Peyer's patch (tissue), 4 donors: ENCODE measurements at places on chromosomes 13 and 19. TPM values are rescaled to one million over a fixed set of nuclear protein-coding genes. Genes with fewer than 3 reads are reported as not detected.

The CRX gene
- total RNA-seq = not detected

The MEIS3 gene
- 1.6 TPM for total RNA-seq

The PEAK3 gene
- total RNA-seq = 2.9 TPM

The HCN2 gene
- not detected for total RNA-seq

The LIPE gene
- 28.9 TPM for total RNA-seq

The ZNF880 gene
- total RNA-seq = 20.6 TPM

The REEP6 gene
- 165 TPM for total RNA-seq

The CGB8 gene
- total RNA-seq = not detected

The NCAN gene
- total RNA-seq = not detected

The TUBB4A gene
- total RNA-seq = 0.54 TPM

The KIR3DL1 gene
- not detected for total RNA-seq

The CAPN12 gene
- 56.8 TPM for total RNA-seq

The CERS4 gene
- 6.8 TPM for total RNA-seq

The PRODH2 gene
- total RNA-seq = not detected

The OR4F17 gene
- total RNA-seq = not detected

The ZNF536 gene
- total RNA-seq = 12.4 TPM

DNA sequence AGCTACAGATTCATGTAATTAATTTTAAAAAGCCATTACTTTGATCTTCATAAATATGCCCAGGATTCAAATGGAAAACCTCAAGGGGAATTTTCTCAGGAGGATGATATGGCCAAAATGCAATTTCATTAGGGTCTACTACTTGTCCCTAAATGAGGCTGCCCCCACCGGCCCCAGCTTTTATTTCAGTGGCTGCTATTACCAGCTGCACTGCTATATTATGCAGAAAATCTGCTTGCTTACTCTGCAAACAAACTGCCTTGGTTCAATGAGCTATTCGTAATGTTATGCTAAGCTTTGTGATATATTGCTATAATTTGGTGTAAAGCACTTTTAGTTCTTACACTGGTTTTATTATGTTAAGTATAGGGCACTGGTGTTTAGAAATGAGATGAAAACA lies 137.3 kb upstream of the TMTC4 start:
- no peak for DNase-seq

- DNase-seq = no peak
Observed at GRCh38 chr13:52903320-52903719, 54.9 kb upstream of the PCDH8 start.

- no peak for DNase-seq
Observed at GRCh38 chr13:81551036-81551435, 1210.1 kb upstream of the SPRY2 start.

DNA sequence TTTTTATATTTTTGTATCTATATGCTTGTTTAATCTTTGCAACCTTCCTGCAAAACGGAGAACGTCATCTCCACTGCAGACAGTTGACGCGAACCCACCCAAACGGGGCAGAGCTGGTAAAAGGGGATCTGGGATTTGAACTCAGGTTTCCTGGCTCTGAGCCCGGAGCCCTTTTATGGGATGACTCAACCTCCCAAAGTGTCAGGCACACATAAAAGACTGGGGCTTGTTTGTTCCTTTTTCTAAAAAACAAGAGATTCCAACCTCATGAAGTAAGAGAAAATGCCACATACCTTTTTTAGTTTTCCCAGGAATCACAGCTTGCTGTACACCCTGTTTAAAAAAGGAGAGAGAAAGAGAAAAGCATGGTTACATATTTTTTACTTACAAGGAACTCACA lies 78.9 kb downstream of the GADD45B start:
- DNase-seq = no peak

- no peak for DNase-seq
Observed at GRCh38 chr19:48991873-48992580, 1.1 kb downstream of the GYS1 start.

DNA sequence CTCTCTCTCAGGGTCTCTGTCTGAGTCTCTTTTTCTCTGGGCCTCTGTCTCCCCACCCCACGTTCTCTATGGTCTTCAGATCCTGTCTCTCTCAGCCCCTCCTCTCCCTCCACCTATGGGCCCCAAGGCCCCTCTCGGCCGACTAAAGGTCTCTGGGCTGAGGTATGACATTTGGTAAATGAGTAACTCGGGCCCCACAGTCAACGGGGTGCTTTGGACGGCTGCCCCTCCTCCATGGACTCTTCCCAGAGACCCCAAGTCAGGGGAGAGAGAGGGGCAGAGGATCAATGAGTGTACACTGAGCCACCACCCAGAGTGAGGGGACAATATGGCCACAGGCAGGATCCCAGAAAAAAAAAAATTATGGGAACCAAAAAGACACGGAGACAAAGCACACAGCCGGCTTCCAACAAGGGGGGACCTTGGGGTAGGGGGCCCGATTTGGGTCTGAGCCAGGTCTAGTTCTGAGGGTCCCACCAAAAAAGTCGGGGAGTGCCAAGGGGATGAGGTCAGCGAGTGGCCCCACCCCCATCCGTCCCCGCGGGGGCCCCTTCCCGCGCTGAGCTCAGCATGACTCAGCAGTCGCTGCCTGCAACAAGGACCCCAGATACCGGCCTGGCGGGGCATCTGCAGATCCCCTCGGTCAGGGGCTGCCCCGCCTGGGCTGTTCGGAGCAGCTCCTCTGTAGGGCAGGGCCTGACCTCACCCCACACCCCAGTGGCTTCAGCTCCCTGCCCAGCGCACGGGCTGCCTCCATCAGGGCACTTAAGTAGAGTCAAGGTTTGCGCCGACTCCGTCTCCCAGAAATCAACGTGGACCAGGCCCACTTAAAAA lies 1.5 kb upstream of the FTL start:
- peak; percentile 92 for DNase-seq

GRCh38 chr19:2332341-2333026 lies 4.0 kb downstream of the SPPL2B start:
- DNase-seq = peak; percentile 74

DNA sequence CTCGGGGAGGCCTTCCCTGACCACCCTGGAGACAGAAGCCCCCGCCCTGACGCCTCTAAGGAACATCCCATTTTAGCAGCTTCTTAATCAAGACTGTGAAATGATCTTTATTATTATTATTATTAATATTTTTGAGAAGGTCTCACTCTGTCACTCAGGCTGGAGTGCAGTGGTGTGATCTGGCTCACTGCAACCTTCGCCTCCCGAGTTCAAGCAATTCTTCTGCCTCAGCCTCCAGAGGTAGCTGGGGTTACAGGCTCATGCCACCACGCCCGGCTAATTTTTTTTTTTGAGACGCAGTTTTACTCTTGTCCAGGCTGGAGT lies 3.6 kb upstream of the DAND5 start:
- no peak for DNase-seq

DNA sequence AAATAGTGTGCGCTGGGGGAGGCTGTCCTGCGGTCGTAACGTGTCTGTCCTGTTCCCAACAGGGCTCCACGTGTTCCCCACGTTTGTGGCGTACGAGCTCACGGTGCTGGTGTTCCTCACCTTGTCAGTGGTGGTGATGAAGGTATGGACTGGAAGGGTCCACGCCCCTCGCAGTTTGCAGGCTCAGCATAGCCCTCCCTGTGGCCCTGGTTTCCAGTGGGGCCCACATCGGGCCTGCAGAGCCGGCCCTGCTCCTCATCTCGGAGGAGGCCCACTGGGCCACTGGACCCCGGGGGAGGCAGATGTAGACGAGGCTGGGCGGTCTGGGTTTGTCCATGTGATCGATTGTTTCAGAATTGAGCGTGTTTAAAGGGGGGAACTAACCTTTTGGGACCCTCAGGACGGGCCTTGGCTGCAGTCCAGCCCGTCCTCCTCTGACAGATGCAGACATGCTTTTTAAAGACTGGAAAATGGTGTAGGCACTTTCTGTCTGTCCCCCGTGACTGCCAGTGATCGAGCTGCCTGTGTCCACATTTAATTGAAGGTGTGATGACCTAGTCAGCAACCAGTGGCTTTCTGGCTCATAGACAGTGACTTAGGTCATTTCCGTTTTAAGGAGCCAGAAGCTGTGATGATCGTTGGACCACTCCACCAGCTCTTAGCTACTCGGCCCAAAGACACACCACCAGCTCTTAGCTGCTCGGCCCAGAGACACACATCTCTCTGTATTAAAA lies 37.1 kb upstream of the TFDP1 start:
- DNase-seq = no peak

DNA sequence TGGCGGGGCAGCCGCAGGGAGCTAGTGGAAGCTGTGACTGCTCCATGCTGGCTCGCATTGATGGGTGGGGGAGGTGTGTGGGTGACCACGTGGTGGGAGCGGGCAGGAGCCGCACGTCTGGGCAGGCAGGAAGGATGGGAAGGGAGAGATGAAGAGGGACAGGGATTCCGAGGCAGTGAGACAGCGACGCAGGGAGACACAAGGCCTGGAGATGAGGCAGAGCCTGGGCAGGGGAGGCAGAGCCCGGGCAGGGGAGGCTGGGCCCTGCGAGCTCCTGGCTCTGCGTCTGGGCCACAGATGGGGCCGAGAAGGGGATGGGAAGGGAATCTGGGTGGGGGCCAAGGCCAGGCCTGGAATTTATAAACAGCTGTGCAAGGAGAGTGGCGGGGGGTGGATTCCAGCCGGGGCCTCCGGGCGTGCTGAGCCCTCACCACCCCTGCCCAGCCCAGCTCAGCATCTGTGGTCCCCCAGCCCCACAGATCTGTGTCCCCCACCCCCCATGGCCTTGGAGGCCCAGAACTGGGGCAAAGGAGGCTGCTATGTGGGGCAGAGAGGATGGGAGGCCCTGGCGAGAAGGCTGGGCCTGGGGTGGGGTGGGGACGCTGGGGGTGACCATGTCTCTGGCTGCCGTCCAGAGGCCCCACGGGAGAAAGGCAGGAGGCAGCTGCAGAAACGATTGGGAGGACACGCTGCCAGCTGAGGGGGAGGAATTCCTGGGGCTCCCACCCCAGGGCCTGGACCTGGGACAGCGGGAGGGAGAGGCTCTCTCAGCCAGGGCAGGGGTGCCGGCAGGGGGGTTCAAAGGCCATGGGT lies 6.0 kb downstream of the EHD2 start:
- DNase-seq = no peak

GRCh38 chr13:29888306-29888705 lies 37.9 kb upstream of the UBL3 start:
- DNase-seq = no peak

- no peak for DNase-seq
Observed at GRCh38 chr19:18017275-18018083, 9.5 kb downstream of the ARRDC2 start.

DNA sequence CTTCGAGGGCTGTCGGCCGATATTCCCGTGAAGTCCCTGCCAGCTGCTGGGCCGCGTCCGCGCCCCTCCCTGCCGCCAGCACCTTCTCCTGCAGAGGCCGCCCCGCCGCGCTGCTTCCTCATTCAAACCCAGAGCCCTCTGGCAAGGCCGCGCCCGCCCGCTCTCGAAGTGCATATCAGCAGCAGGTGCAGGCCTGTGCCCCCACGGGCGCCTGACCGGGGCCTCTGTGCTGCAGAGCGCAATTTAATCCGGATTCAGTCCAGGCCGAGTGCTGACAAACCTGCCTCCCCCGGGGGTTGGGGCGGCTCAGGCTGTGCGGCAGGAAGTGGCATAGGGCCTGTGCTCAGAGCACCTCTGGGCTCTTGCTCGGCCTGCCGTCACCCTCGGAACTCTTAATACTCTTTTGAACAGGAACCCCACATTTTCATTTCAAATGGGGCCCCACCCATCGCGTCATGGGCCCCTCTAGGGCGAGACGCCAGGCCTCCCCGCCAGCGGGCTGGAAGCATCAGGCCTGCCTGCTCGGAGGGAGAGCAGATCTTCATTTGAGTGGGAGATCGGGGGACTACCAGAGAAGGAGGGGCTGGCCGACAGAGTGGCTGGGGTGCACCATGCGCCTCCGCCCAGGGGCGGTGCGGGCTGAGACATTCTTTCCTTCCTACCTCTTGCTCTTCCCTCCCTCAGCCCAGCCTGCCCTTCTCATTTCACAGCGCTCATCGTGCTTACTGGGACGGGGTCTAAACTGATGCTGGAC lies 125.7 kb downstream of the TNFRSF19 start:
- no peak for DNase-seq

- DNase-seq = peak; percentile 70
Observed at GRCh38 chr19:35533822-35534392, 651 bp downstream of the GAPDHS start.

- peak; percentile 72 for DNase-seq
Observed at GRCh38 chr19:47305309-47305751, 4.3 kb upstream of the C5AR1 start.

DNA sequence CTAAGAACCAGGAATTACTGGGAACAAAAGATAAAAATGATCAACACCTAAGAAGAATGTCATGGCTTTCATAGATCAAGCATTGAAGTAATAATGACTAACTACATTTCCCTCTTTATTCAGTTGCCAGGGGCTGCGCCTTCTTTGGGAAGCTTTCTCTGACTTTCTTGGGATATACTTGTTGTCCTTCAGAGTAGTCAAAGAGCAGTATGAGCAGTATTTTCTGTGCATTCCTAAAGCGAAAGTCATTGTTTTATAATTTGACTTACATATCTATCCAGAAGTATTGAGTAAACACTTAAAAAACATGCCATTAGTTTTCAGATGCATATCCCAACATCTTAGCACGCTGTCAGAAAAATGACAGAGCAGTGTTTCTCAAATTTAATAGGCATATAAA lies 2412.4 kb downstream of the PCDH9 start:
- DNase-seq = no peak

GRCh38 chr19:1181606-1182005 lies 7.5 kb upstream of the SBNO2 start:
- DNase-seq = no peak

- DNase-seq = peak; percentile 75
Observed at GRCh38 chr19:55605637-55606470, at the start of gene ZNF865. ZNF865 (plus strand) TSS chr19:55605647; CDS start chr19:55613619, 7,972 bp downstream.

- no peak for DNase-seq
Observed at GRCh38 chr13:20331949-20332348, 99.8 kb upstream of the GJB6 start.

GRCh38 chr13:59399513-59399912 lies 764.2 kb downstream of the DIAPH3 start:
- no peak for DNase-seq

DNA sequence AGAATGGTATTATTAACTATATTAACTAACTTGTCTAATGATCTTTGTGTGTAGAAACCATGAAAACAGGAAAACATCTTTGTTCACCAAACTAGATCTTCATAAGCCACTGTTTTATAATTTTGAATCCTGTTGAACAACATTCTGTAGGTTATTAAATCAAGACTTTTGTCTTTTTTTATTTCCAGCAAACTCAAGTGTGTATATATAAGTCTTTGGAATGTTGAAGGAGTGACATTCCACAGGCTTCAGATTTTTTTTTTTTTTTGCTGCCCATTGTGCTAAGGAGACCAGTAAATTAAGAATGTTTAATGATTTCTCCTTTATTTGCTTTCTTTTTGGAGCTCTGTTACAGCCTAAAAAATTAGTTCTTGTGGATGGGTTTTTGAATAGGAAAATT lies 89.6 kb downstream of the LMO7 start:
- no peak for DNase-seq
